NCI-H187 treated with DMSO at 0.1 percent for 48 hours (cell line): ENCODE measurements at places on chromosomes 13 and 19.

- no peak for DNase-seq
These were observed 55.4 kb upstream of the MLNR start for GRCh38 chr13:49164712-49165111.

GRCh38 chr19:55611300-55611982 is 6.0 kb downstream of the ZNF865 start:
- no peak for DNase-seq

GRCh38 chr13:33262062-33262487 is 23.5 kb downstream of the STARD13 start:
- DNase-seq, result no peak

- no peak for DNase-seq
These were observed 204.1 kb downstream of the KATNAL1 start for GRCh38 chr13:30103161-30103840.

DNA sequence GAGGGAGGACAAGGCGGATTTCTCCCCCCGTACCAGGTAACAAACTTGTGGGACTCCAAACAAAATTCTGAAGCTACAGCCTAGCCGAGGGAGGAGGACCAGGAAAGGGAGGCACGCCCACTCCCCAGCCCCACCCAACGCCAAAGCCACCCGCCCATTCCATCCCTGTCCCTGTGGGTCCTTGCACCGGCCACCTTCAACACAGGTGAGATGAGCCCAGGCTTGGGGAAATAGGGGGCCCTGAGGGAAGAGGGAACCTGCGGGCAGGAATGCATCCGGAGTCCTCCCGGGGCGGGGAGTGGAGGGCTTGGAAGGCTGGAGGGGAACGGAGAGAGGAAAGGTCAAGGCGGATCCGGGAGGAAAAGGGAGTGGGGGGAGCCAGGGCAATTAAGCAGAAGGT is at the start of gene BEST2:
Gene BEST2, plus strand, starts transcription at position 157 of the 400 bp plus-strand sequence. CDS start 802 bp downstream, outside the sequence.
- no peak for DNase-seq

DNA sequence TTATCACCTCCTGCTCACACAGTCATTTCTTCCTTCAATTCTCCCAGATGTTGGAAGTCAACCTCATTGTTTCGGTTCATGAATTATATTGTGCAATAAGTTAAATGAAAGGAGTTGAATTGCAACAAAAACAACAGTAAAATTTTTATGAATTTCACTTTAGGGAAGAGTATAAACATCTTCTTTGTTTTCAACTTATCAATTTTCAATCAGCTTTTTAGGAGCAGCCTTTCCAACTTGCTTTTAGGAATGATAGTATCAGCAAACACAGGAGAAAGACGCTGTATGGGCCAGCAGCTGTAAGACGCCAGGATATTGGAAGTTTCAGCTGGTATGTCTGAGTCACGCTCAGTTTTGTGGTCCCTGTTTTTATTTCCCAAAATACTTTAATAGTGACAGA is 132.5 kb upstream of the ARGLU1 start:
- no peak for DNase-seq

DNA sequence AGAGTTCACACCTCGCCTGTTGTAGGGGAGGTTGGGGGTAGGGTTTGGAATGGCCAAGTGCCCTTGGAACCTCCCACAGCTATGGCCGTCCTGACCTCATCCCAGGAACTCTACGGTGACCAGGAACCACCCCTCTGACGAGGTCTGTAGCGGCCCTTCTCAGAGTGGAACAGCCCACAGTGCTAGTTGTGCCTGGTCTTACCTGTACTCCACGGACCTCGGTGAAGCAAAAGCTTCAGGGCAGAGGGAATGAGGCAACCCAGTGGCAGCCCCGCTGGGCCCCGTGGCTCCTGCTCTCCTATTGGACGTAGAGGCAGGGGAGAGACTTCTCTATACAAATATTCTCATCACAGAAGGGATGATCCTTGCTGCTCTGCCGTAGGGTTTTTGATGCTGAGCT is 7.1 kb downstream of the TSSK6 start:
- no peak for DNase-seq

- DNase-seq, result no peak
These were observed 507 bp downstream of the ALG5 start for GRCh38 chr13:36998624-36999041.

GRCh38 chr19:10478476-10478875 is 24.7 kb downstream of the KEAP1 start:
- DNase-seq, result no peak

- DNase-seq, result no peak
These were observed 287.5 kb upstream of the HTR2A start for GRCh38 chr13:47184321-47184720.

- DNase-seq, result no peak
These were observed at the start of gene JUNB for GRCh38 chr19:12791345-12792050. Gene JUNB (plus strand): TSS chr19:12791486. CDS start chr19:12791772, 286 bp downstream.

DNA sequence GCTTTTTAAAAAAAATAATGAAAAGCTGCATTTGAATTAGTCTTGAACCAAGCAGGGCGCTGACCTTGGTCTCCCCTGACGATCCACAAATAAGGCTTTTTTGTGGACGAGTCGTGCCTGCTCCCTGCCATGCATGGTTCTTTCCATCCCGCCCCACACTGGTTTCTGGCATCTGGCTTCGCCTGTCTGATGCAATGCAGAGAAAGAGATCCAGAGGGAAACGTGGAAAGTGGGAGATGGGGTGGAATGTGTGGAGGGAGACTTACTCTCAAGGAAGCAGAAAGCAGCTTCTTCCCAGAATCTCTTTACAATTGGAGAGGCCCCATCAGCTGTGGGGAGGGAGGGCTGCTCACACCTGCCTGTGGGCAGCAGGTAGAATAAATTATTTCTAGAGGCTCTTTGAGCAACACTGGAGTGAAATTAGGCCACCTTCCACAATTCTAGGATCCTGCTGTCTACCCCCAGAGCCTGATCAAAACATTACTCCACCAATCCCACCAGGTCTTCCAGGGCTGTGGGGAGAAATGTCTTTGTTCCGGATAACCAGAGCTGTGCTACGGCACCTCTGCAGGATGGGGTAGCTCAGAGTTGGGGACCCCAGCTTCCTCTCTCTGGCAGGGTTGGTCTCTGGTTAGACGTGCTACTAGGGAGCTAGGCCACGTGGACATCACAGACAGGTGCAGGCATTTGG is 183.5 kb downstream of the UQCRFS1 start:
- DNase-seq, result no peak

GRCh38 chr13:95955255-95955654 is 97.9 kb downstream of the UGGT2 start:
- DNase-seq, result no peak

DNA sequence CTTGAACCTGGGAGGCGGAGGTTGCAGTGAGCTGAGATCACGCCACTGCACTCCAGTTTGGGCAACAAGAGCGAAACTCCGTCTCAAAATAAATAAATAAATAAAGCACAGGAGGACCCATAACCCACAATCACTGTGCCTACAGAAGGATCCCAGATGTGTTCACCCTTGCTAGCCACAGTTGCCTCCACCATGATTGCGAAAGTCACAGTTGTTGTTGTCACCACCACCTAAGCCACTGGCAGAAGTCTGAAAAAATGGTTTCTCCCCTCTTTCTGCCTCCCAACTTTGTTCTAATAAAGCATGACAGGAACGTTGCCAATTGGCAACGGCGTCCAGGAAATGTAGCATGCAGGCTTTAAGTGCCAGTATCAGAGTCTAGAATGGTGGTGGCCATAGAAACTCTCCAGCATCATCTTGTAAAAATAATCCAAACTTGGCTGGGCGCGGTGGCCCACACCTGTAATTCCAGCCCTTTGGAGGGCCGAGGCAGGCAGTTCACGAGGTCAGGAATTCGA is 2.2 kb upstream of the EPS15L1 start:
- DNase-seq, result no peak

DNA sequence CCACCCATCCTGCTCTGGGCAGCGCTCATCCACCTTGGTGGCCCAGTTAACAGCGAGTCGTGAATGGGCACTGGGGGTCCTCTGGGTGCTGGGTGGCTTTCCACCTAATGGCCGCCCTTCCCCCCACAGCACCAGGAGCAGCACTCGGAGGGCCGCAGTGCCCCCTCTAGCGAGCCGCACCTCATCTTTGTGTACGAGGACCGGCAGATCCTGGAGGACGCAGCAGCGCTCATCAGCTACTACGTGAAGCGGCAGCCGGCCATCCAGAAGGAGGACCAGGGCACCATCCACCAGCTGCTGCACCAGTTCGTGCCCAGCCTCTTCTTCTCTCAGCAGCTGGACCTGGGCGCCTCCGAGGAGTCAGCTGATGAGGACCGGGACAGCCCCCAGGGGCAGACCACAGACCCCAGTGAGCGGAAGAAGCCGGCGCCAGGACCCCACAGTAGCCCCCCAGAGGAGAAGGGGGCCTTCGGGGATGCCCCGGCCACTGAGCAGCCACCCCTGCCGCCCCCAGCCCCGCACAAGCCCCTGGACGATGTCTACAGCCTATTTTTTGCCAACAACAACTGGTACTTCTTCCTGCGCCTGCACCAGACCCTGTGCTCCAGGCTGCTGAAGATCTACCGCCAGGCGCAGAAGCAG is 19.3 kb upstream of the F2RL3 start:
- no peak for DNase-seq

GRCh38 chr13:21074546-21074945 is 13.2 kb upstream of the LATS2 start:
- no peak for DNase-seq

DNA sequence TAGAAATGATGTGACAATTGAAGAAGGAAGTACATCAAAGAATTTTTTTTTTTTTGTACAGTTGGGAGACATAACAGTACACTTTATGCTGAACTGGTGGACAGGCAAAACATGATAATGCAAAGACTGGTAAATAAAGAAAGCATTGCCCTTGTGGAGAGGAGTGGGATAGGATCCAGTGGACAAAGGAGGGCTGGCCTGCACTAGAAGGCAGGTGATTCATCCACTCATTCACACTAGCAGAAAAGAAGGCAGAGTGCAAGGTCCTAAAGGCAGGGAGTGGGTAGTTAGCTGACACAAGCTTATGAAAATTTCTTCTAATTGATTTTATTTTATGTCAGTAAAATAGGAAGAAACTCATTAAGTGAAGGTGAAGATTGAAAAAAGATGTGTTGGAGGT is 17.6 kb upstream of the NALCN start:
- no peak for DNase-seq

- DNase-seq, result no peak
These were observed 345.3 kb downstream of the SLITRK1 start for GRCh38 chr13:83536941-83537340.

DNA sequence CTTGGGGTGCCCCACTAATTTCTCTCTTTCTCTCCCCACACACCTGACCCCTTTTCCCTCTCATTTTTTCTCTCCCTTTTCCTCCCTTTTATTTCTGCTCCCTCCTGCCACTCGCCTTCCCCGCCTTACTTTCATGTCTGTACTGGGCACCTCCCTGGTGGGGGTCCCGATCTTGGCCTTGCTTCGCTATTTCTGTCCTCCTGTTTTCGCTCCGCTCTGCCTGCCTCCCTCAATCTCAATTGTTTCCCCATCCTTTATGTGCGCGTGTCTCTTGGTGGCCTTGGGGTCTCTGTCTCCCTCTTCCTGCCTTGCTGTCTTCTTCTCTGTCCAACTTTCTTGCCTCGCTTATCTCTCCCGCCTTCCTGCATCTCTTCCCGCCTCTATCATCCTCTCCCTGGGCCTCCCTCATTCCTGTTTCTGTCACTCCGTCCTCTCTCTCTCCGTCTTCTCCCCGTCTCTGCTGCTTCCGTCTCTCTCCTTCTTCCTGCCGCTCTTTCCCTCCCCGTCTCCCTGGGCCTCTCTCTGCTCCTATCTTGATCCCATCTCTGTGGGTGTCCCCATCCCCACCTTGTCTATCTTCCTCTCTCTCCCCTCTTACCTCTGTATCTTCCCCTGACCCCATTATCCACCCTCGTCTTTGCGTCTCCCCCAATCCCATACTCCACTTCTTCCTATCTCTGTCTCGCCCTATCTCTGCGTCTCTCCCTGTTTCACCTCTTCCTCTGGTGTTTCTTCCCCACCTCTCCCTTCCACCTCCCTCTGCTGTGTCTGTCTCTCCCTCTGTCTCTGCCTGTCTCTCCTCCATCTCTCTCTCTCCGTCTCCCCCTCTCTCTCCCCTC is 4.0 kb downstream of the GRIN2D start:
- no peak for DNase-seq

GRCh38 chr13:71454509-71454908 is 412.5 kb downstream of the DACH1 start:
- no peak for DNase-seq

DNA sequence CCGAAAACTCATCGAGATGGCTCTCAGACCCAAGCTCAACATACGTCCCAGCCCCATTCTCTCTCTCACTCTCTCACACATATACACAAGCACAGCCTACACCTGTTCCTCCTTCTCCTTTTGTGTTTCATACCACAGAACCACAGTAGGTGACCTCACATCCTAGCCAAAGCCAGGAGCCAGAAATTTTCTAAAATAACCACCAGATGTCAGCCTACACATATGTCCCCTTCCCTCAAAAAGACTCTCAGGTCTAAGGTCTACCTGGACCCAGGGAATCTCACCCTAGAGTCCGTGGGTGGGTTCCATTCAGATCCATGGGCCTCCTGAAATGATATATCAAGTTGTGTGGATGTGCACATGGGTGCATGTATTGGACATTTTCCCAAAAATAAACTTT is 104.2 kb upstream of the IPO5 start:
- DNase-seq, result peak; percentile 46

GRCh38 chr13:109778102-109778542 is 8.3 kb downstream of the IRS2 start:
- DNase-seq, result no peak

GRCh38 chr19:44532819-44533218 is 3.3 kb upstream of the CEACAM20 start:
- no peak for DNase-seq

GRCh38 chr13:97182111-97182890 is 39.8 kb upstream of the MBNL2 start:
- no peak for DNase-seq

- no peak for DNase-seq
These were observed 13.6 kb downstream of the ZIC2 start for GRCh38 chr13:99995104-99995588.

- no peak for DNase-seq
These were observed 3.8 kb downstream of the SHFL start for GRCh38 chr19:10089801-10090375.
